Activated T-helper 2 cell treated with anti-CD3 and anti-CD28 coated beads, Interferon-gamma antibody, Interleukin-2, Interleukin-4, amounts not matched to agents 10 μg/mL and 5 μg/mL and 100 μg/mL, durations not matched to agents 14 hours and 24 hours and 36 hours (primary cell): ENCODE measurements at places on chromosomes 1 and 21. TPM values are rescaled to one million over a fixed set of nuclear protein-coding genes. Genes with fewer than 3 reads are reported as not detected.

CNIH3 gene
- 0.94 and 1.5 TPM in 2 replicates for total RNA-seq

FNDC5 gene
- total RNA-seq = not detected in 2 replicates

KRTAP12-1 gene
- not detected in 2 replicates for total RNA-seq

SELENBP1 gene
- total RNA-seq = not detected in 2 replicates

BEST4 gene
- total RNA-seq = 0.91 and 1.7 TPM in 2 replicates

NDUFV3 gene
- total RNA-seq = 39.6 and 45.9 TPM in 2 replicates

PCBP3 gene
- total RNA-seq = 6.9 and 8.2 TPM in 2 replicates

IGSF3 gene
- 4.6 and 4.9 TPM in 2 replicates for total RNA-seq

C4BPA gene
- not detected in 2 replicates for total RNA-seq

HPDL gene
- total RNA-seq = 26.8 and 29.0 TPM in 2 replicates

ZNF683 gene
- total RNA-seq = not detected in 2 replicates

MSH4 gene
- total RNA-seq = 0.60 and 0.62 TPM in 2 replicates

FAM72B gene
- 22.6 and 23.1 TPM in 2 replicates for total RNA-seq

POU2F1 gene
- total RNA-seq = 21.3 and 21.9 TPM in 2 replicates

CLCN6 gene
- 18.8 and 18.9 TPM in 2 replicates for total RNA-seq

ZFP69 gene
- total RNA-seq = 3.3 and 4.0 TPM in 2 replicates

SPRR3 gene
- total RNA-seq = not detected in 2 replicates

ADAMTS5 gene
- not detected in 2 replicates for total RNA-seq

TRIM17 gene
- total RNA-seq = 2.3 and 2.7 TPM in 2 replicates

EXTL1 gene
- not detected in 2 replicates for total RNA-seq
